Iris pigment epithelial cell (primary cell): ENCODE measurements at places on chromosomes 1 and 21.

DNA sequence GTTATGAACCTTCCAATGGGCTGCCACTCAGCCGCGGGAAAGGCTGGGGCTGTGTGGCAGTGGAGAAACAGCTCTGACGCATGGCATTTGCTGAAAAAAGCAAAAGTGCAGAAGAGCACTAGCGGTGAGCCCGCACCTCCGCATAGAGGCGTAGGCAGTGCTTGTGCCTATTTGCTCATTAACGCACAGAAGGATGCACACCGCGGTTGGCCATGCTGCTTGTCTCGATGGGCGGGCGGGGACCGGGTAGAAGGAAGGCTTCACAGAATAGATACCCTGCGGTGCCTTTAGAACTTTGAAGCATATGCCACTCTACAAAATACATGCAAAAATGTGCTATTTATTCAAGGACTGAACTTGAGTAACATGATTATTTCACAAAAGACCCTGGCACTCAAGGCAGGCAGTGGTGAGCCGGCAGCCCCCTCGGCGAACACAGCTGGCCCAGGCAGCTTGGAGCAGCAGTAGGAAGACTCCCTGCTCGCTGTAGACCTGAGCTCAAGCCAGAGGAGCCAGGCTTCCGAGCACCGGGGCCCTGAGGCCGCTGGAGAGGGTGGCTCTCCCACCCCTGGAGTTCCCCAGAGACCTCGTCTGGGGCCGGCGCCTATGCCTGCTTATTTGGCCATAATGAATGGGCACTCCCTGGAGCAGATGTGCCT is 71.5 kb downstream of the SIK1 start:
- no peak for DNase-seq

DNA sequence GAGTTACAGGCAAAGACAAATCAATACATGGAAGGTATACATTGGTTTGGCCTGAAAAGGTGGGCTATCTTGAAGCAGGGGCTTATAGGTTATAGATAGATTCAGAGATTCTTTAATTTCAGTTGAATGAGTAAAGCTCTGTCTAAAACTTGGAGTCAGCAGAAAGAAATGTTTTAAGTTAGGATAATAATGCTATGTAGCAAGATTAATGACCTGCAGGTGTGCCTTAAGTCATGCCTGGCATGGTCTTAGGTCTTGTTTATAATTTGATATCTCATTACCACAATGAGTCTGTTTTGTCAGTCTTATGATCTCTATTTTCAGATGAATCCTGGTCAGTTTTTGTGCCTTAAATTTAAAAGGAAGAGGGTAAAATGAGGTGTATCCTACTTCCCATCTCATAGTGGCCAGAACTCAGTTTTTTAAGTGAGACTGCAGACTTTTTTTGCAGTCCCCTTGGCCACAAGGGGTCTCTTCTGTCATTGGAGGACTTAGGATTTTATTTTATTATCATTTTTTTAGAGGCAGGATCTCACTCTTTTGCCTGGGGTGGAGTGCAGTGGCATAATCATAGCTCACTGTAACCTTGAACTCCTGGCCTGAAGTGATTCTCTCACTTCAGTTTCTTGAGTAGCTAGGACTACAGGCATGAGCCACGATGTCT is 21.3 kb upstream of the PGBD2 start:
- no peak for DNase-seq

DNA sequence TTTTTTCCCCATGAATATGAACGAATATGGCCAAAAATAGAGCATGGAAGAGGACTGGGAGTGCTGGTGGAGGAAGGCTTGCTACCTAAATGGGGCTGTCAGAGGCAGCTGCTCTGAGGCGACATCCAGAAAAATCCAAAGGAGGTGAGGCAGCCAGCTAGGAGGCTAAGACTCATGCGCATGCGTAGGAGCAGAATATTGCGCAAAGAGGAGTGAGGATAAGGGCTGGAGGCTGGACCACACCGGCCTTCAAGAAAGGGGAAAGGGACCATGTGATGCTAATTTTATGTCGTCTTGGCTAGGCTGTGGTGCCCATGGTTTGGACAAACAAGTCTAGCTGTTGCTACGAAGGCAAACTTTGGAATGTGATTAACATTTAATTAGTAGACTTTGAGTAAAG is 30.5 kb downstream of the HEYL start:
- no peak for DNase-seq

DNA sequence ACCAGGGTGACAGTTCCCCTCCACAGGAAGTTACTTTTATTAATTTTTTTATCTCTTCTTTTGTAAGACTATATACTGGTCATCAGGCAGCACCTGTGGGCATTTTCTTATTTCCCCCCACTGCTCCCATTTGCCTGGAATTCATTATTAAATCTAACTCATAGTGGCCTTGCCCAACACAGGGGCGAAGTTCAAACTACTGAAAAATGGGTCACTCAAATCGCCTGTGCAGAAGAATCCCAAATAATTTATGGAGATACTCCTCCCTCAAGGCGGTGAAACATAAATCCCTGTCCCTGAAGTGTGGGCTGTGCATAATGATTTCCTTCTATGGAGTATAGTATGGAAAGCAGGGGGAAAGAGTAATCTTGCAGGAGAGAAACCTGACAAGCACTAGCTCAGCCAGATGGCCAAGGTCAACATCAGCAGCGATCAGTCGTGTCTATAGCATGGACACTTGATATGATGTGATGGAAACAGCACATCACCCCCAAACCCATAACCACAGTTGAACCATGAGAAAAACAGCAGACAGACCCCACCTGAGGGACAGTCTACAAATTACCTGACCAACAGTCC is 7.9 kb downstream of the CAMK2N1 start:
- DNase-seq = no peak

DNA sequence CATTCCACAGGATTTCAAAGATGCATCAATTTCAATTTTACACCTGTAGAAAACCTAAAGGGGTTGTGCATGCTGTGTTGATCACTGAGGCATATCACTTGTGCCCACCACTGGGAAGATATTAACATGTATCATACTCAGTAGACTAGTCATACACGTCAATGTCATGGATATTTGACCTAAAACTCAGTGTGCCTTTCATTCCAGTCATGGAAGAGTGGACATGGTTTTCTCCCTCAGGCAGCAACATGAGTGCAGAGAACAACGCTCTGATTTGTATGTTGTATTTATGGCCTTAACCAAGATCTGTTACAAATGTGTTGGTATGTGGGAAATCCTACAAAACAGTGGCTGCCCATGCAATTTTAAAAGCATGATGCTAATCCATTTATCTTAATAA is 6.1 kb upstream of the C1orf53 start:
- DNase-seq = no peak

DNA sequence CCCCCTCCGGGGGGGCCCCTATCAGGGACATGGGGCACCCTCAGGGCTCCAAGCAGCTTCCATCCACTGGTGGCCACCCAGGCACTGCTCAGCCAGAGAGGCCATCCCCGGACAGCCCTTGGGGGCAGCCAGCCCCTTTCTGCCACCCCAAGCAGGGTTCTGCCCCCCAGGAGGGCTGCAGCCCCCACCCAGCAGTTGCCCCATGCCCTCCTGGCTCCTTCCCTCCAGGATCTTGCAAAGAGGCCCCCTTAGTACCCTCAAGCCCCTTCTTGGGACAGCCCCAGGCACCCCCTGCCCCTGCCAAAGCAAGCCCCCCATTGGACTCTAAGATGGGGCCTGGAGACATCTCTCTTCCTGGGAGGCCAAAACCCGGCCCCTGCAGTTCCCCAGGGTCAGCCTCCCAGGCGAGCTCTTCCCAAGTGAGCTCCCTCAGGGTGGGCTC is 34.9 kb downstream of the TRIM11 start:
- no peak for DNase-seq

DNA sequence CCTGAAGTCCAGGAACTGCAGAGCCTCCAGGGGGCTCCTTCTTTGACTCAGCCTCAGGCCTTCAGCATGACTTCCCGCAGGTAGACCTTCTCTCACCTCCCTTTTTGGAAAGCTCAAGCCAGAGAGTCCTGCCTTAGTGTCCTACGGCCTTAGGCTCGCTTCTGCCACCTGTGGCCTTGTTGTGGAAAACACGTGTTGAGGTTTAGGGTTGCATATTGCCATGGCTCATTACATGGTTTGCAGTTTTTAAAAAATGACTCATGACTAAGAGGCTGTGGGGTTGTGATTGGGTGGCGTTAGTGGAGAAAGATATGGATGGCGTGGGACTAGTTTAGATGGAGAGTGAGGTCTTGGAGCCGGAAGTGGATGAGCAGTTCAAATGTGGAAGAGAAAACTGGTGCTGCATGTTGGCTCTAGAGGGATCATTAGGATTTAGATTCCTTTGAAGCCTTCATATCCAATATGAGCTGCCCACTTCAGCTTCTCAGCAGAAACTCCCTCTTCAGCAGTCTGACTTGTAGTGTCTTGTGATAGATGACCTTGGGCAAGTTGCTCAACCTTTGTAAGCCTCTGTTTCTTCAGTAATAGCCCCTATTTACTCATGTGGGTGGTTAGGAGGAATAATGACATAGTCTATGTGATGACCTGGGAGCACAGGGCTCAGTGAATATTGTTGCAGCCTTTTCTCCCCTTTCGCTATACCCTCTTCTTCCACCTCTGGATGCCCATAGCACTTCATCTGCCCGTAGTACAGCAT is 6.5 kb upstream of the FGGY start:
- DNase-seq = peak; percentile 63

DNA sequence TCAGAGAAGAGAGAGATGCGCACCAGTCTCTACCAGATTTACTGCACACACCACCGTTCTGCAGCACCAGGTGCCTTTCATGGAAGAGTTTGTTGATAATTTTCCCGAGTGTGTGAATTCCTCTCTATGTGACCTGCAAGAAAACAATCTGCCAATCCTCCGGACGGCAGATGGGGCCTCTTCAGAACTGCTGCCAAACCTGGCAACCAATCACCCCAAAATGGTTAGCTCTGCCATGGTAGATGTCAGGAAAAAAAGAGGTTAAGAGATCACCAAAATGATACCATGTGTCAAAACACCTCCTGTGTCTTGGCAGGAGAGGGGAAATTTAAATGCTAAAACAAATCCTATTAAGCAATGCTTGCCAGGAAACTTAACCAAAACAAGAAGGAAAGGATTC is 96.5 kb downstream of the DAB1 start:
- DNase-seq = no peak

DNA sequence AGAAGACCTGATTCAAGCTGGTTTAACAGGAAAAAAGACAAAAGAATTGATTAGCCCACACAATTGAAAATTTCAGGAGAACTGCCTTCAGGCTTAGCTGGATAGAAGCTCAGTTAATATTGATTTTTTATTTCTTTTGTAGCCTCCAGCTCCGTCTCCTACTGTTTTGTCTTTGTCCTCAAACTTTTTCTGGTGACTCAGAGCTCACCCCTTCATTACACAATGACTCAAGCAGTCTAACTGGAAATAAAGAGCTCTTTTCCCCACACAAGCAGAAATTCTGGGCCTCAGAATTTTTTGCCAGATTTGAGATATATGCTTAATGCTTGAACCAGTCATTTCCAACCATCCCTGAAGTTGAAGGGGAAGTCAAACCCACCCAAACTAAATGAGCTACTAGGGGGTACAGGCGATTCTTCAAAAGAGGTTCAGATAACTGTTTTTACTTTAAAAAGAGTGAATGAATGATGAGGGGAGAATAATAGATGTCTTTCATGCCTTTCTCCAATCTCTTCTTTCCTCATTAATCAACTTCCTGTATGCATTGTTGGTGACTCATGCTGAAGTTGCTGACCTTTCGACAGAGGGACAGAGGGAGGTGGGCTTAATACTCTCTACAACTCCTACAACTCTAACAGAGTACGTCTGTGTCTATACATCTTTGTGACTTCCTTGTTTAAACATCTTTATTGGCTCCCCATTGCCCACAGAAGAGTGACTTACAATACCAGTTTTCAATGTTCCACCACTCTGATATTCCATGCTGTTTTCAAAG is 6.2 kb upstream of the ACP6 start:
- DNase-seq = peak; percentile 86

DNA sequence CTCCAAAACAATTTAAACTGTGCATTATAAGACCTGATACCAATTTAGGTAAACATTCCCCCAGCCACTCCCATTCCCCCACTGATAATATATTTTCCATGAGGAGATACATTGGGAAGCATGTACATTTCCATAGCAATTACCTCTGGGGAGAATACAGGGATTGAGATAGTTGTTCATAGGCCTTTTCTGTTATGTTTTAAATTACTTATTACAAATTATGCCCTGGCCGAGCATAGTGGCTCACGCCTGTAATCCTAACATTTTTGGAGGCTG is 4.4 kb downstream of the ASAP3 start:
- no peak for DNase-seq

- DNase-seq = peak; percentile 36
These were observed 133.0 kb downstream of the URB2 start for GRCh38 chr1:229759037-229759435.

DNA sequence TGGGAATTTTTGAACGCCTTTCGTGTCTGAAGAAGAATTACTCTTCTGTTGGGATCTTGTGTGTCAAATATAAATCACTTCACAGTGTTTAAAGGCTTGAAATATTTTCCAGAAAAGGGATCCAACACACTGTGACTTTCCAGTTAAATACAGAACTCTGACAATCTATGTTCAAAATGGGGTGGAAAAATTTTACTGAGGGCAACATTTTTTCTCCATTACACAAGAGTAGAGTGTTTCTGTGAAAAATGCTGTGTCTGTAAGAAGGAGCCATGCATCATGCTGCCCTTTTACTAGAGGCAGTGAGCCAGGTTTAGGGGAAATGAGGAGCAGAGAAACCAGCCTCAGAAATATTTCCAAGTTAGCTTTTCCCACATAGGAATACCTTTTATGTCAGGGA is 86.5 kb downstream of the VPS13D start:
- peak; percentile 52 for DNase-seq

GRCh38 chr1:240492832-240493440 is 119.0 kb downstream of the GREM2 start:
- peak; percentile 75 for DNase-seq

DNA sequence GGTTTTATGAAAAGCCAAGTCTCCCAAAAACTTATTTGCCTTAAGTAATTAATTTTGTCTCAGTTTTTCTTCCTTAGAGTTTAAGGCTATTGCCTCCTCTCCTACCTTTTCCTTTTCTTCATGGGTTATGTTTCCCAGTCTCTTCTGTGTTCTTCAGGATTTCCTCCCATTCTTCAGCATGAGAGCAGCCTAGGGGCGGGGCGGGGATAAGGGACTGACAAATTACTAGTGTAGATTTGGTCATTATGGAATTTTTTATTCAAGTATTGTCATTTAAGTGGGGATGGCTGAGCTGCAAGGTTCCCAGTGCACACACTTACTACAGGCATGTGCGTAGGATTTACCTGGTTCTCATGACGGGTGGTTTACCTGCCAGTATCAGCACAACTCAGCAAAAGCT is 35.2 kb upstream of the PIGV start:
- DNase-seq = no peak

DNA sequence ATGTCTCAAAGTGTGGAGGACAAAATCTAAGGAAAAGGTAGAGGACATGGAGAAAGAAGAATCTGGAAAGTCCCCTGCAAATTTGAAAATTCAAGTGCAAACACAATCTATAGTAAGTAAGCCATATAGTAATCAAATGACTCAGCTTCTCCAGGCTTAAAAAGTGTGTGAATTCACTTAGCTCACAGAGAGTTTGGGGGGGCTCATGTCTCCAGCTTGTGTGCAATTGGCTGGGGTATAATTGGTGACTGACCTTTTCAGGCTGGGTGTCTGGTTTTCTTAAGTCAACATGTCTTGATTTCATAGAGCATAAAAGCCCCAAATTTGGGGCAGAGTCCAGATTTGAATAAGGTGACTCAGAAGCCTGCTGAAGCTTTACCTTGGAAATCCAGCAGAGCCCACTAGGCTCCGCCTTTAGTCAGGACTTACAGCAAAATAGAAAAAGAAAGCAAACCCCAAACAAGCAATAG is 8.6 kb downstream of the CLDN14 start:
- DNase-seq = peak; percentile 72

GRCh38 chr1:31787786-31788137 is 23.6 kb upstream of the ADGRB2 start:
- no peak for DNase-seq
